Foreskin keratinocyte (primary cell): ENCODE measurements at places on chromosomes 16 and 17. TPM values are rescaled to one million over a fixed set of nuclear protein-coding genes. Genes with fewer than 3 reads are reported as not detected.

Gene BIRC5
- 54.7 and 69.5 TPM in 2 replicates for total RNA-seq

Gene HNF1B
- not detected in 2 replicates for total RNA-seq

Gene SCARF1
- 0.10 TPM in 1 of 2 replicates, not detected in the other for total RNA-seq

Gene ABCC12
- total RNA-seq = not detected in 2 replicates

Gene RDM1
- total RNA-seq = 0.85 and 1.8 TPM in 2 replicates

Gene KAT7
- 28.6 and 30.4 TPM in 2 replicates for total RNA-seq

Gene TP53TG3
- not detected in 2 replicates for total RNA-seq

Gene RCVRN
- total RNA-seq = not detected in 2 replicates

- peak; percentile 76 for DNase-seq
These were observed 6.6 kb downstream of the PTX4 start for GRCh38 chr16:1481906-1482835.

DNA sequence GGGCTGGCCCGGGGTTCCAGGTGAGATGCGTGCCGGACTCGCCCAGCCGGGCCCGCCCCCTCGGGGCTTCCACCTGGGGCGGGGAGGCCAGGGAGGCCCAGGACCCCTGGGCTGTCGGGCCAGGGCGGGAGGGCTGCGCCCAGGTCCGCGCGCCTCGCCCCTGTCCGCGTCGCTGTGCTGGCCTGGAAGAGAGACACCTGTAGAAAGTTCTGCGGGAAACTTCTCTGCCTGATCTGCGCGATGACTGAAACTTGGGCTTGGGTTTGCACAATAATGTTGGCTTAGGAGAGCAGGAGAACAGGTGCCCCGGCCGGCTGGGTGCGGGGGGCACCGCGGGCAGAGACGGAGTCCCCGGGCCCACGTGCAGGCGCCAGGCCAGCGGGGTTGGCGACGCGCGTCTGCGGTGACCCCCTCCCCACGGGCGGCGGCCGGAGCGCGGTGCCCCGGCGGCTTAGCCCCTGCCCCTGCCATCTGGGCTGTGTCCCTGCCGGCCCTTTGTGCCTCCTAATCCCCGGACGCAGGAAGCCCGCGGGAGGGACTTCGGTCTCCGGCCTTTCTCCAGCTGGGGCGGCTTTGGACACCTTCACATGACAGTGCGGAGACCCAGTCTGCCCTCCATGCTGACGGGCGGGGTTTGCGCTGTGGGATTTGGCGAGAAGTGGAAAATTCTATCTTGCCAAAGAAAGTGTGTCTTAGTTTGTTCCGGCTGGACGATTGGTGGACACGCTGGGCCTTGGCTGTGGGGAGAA lies 483 bp downstream of the LLGL2 start:
- DNase-seq = no peak

DNA sequence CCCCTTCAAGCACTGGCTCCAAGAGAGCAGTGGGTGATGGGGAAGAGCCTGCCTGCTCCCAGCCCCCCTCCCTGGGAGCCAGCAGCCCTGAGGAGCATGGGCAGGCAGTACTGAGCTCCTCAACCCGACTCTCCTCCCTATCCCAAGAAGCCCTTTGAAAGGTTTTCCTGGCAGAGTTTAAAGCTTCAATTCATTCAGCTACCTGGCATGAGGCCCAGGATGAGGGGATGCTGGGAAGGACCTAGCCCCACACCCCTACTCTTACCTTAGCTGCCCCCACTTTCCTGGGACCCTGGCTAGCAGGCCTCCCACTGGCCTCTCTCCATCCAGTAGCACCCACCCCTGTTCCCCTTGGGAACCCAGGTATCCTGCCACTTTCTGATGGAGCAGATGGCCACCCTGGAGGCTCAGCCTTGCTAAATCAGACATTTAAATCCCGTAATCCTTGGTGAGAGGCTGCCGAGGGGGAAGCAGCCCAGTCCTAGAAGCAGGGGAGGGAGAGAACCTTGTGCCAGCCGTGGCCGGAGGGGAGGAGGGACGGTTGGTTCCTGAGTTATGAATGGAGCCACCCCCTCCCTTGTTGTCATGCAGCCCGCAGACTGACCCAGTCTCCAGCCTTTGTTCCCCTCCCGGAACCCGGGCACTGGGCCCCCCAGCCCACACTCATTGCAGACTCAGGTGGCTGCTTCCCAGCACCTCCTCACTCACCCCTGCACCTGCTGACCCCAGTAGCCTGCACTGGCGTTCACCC lies 17.1 kb downstream of the ATP1B2 start:
- DNase-seq = no peak

GRCh38 chr17:49585422-49586027 lies 9.9 kb downstream of the NXPH3 start:
- DNase-seq = no peak

- DNase-seq = no peak
These were observed 58.2 kb downstream of the TK2 start for GRCh38 chr16:66491716-66492064.

DNA sequence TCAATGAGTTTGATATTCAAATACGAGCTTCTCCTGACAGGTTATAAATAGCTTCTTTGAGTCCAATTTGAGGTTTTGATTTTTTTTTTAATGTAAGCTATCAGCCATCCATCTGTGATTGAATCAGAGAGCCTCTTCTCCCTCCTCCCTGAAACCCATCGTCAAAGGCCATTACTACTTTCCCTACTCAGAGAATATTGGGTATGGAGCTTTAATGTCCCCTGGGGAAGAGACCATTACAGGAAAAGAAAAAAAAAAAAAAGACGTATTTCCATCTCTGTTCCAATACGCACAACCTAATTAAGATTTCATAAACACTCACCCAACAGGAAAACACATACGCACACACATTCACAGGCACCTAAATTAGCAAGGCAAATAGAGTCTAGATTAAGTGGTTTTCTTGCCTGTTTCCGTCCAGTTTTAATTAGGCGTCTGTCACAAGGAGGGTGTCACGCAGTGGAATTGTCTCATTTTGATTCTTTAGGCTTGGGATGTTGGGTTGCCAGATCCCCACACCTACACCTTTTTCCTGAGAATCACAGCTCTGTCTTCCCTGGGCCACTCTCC lies 194.3 kb upstream of the RPL38 start:
- no peak for DNase-seq

GRCh38 chr17:80507965-80508364 lies 31.6 kb upstream of the NPTX1 start:
- DNase-seq = no peak

DNA sequence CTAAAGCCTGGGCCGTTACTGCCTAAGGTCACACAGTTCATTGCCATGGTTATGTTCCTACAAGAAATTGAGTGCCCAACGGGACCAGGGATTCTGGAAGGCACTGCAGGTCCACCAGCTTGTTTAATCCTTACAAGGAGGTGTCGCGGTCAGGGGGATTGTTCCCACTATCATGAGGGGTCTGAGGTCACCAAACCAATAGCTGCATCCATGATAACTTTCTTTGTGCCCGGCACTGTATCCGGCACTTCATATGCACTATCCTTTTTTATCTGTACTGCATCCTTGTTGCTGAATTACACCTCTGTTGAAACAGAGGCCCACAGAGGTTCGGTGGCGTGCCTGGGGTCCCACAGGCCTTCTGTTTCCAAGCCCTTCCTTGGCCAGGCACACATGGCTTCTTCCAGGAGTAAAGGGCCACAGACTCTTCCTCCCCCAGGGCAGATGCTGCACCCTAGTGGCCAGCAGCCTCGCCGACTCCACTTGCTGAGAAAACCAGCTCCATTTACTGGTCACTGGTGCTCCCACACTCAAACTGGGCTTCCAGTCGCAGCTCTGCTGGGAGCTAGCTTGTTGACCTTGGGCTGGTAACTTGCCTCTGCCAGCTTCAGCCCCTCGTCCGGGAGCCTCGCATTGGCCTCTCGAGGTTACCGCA lies 82.0 kb upstream of the PLCG2 start:
- peak; percentile 27 for DNase-seq

DNA sequence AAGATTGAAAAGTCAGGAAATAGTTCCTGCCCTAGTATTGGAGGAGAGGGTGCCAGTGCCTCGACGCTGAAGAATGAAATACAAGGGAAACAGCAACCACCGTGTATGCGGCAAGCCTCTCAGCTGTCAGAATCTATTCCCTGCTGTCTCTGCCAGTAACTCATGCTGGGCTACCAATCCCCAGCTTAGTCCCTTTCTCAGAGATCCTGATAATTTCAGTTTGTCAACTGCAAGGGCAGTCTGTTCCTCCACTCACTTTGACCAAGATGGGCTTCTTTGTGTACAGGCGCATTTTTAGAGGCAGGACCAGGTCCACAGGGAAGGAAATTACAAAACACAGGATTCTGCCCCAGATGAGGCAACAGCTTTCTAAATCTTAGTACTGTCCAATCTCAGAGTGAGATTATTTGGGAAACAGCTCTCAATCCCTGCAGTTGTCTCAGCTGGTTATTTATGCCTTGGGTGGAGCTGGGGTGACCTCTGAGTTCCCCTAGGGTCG lies 1.3 kb downstream of the NQO1 start:
- no peak for DNase-seq

DNA sequence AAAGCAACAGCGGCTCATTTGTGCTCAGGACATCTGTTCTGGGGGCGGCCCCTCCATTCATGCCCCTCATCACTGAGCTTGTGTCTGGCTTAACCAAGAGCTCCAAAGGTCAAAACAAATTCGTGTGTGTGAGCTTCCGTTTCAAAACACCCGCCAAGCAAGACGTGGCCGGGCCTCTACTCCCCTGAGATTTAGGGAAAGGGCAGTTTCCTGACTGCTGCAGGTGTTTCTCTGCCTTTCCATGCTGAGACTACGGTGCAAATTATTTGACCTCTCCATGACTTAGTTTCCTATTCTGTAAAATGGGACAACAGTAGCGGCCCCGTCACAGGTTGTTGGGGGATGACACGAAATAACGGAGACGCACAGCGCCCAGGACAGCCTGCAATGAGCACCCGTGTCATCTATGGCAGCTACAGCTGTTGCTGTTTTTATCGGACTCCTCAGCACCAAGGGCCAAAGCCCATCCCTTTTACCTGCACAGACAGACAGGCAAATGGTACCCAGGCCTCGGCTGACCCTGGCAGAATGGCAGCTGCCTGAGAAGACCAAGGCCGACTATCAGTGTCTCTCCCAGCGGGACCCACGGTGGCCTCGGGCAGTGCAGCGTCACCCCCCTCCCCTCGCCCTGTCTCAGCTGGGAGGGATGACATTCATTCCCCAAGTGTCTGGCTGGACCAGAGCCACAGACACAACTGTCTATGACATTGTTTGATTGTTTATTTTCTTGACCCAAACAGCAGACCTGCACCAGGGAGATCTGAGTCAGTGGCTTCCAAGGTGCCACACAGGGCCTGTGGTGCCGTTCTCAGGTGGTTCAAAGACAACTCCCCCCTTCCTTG lies 50.7 kb upstream of the DOC2B start:
- DNase-seq = no peak

DNA sequence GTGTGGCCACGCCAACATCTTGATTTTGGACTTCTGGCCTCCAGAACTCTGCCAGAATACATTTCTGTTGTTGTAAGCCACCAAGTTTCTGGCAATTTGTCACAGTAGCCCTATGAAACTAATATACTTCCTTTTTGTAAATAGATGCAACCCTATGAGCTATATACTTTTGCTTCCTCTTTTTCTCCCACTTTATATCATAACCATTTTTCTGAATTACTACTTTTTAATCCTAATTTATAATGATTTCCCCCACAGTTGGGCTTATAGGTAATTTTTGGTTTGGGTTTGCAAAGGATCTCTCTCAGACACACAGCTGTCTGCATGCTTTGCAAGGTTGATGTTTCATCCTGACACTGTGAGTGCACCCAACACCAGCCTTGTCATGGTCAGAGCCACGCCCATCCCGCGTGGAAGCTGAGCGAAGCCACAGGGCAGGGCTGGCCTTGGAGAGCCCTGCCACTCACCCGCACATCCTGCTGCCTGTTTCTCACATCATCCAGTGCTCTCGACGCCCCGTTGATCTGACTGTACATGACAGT lies 5.8 kb downstream of the TRIM25 start:
- DNase-seq = no peak

DNA sequence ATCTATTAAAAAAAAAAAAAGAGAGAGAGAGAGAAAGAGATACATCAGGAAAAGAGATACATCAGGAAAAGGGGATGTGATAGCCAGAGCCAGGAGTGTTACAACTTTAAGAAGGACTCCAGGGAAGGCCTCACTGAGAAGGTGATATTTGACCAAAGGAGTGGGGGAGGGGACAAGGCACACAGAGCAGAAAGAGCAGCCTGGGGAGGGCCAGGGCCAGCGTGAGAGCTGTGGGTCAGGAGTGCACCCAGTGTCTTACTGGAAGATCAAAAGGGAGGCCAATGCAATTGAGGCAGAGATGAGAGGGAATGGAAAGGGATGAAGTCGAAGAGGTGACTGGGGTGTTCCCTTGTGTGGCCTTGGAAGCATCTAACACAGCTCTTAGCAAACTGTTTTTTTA lies 7.7 kb downstream of the ASPHD1 start:
- DNase-seq = no peak
